ENCODE measurements at places on chromosomes 16 and 17.

DNA sequence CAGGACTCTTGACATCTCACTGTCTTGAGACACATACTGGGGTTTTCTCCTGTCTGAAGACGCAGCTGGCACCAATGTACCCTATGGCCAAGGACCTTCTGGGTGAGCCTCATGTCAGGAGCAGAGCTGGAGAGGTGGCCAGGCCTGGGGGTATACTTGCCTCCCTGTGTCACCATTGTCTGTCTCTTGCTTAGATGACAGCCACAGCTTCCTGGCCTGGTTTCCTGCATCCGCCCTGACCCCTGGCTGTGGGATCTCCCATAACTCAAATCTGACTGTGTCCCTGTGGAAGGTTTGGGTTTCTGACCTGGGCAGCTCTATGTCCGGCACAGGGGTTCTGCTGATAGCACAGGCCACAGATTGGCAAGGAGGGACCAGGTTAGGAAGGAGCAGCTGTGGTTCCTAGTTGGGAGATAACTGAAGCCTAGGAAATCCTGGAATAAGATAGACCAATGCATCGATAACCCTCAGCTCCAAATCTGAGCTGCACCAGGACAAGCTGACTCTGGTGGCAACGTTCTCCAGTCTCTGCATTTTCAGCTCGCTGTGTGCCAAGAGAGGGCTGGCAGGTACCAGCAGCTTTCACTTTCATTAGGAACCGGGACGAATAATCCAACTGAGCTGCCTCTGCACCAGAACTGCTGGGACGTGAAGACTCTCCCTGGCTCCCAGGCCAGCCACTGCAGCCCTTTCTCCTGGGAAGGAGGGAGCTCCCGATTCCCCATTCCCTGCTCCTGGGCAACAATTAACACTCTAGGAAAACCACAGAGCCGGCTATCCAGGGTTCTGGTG lies 5.0 kb downstream of the DEXI start:
- no peak for DNase-seq

DNA sequence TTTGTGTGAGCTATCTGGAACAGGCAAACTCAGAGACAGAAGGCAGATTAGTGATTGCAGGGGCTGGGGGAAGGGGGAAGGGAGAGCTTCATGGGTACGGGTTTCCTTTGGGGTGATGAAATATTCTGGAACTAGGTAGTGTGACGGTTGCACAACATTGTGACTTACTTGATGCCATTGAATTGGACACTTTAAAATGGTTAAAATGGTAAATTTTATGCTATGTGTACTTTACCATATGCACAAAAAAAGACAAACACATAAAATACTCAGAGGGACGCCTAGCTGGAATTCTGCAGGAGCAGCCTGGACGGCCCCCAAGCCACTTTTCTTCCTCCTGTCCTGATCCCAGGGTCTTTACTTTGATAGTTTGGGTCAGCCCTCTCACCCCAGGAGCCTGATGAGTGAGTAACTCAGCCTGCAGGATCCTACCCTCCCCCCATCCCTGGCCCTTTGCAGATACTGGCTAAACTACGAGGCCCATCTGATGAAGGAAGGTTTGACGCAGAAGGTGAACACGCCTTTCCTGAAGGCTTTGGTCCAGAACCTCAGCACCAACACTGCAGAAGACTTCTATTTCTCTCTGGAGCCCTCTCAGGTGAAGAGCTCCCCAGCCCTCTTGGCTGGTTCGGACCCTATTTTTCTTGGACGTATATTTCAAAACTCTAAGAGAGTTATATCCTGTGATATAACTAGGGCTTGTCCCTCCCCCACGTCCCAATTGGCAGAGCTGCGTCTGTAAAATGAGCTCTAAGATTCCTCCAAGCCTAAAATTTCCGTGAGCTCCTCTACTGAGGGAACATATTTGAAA lies 7.8 kb downstream of the ADGRG3 start:
- DNase-seq, result no peak

GRCh38 chr16:47721006-47721637 lies 260.0 kb downstream of the PHKB start:
- DNase-seq, result no peak

- DNase-seq, result no peak
These were observed 10.3 kb upstream of the CEP20 start for GRCh38 chr16:15898654-15899053.

GRCh38 chr17:78613416-78613815 lies 36.2 kb upstream of the DNAH17 start:
- DNase-seq, result peak; percentile 54

DNA sequence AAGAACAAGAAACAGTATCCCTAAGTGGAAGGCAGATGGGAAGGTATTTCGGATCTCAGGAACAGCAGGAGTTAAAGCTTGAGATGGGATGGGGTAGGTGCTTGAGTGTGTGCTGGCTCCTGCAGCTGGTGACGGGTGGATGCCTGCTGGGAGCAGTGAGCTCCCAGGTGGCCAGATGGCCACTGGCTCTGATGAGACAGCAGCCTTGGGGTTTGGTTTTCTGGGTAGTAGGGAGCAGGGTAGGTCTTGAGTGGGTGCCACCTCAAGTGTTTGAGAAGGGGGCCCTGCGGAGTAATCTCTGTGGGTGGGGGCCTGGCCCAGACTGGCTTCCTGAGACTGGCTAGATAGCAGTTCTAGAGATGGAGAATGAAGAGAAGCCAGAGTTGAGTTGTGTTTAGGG lies 10.3 kb downstream of the EPN2 start:
- no peak for DNase-seq

- DNase-seq, result no peak
These were observed 1260.0 kb downstream of the CDH8 start for GRCh38 chr16:60776281-60776680.

GRCh38 chr17:47713980-47714700 lies 18.9 kb upstream of the TBX21 start:
- DNase-seq, result no peak

GRCh38 chr16:71811261-71811803 lies 2.7 kb upstream of the AP1G1 start:
- no peak for DNase-seq

DNA sequence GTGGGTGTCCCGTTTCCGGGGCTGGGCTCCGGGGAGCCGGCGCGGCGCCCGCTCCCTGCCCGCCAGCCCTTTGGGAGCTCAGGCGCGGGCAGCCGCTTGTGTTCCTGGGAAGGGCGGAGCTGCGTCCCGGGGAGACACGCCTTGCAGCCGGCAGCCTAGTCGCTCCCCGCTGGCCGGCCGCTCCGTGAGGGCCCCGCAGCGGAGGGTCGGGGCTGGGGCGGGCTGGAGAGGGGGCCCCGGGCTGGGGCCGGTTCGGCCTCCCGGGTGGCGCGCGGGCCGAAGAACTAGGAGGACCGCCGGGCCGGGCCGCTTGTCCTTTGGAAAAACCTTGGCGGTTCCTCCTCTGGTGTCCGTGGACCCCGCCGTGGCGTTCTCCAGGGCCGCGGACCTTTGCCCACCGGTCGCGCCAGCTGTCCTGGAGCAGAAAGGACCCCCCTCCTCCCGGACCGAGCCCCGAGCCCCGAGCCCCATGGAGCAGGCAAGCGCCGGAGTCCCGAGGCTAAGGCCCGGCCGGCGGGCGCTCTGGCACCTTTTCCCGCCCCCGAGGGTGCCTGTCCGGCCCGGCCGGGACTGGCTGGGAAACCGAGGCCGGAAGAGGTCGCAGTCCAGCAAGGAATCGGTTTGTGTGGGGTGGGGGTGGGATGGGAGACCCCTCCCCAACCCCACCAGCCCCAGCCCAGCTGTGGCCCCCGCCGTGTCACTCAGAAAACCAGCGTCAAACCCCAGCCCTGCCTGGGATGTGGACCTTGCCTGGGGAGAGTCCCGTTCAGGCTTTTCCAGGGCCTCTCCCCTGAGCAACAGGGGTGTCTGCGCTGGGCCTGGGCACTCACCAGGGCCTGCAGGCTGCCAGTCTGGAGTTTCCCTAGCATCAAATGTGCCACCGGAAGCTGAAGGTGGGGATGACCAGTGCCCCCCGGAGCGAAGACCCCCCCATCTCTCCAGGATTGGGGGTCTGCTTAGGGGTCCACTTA lies 6.8 kb upstream of the TBC1D3B start:
- DNase-seq, result peak; percentile 24

DNA sequence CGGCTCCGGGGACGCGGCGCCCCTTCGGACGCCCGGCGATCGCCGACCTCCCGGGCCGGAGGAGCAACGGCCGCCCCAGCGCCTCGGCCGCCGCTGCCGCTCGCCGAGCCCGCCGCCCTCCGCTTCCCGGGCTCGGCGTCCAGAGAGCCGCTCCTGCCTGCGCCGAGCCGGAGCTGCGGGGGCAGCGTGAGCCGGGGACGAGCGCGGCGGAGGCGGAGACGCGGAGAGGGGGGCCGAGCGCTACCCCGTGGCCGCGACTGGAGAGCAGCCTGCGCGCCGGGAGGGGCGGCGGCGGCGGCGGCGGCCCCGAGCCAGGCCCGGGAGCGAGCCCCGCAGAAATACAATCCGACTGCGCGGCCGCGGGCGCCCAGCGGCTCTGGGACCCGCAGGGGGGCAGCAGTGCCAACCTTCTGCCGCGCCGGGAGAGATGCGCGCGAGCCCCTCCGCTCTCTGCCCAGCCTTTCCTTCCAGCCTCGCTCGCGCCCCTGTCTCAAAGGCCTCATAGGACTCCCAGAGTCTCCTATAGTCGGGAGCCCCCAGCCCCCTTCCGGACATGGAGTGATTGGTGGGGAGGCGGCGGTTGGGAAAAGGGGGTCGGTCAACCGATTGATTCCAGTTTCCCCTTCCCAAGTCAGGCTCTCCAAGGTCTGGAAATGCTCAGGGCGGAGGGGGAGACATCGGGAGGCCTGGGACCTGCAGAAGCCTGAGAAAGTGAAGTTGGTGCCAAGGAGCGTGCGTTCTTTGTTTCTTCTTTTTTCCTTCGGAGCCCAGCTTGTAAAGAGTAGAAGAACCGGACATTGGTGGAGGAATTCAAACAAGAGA lies 1.0 kb upstream of the SDK2 start:
- DNase-seq, result peak; percentile 32
